RKO (cell line): ENCODE measurements at places on chromosomes 2 and 18.
A peak's percentile ranks its signal among the peaks of the same experiment; 100 is the strongest.

DNA sequence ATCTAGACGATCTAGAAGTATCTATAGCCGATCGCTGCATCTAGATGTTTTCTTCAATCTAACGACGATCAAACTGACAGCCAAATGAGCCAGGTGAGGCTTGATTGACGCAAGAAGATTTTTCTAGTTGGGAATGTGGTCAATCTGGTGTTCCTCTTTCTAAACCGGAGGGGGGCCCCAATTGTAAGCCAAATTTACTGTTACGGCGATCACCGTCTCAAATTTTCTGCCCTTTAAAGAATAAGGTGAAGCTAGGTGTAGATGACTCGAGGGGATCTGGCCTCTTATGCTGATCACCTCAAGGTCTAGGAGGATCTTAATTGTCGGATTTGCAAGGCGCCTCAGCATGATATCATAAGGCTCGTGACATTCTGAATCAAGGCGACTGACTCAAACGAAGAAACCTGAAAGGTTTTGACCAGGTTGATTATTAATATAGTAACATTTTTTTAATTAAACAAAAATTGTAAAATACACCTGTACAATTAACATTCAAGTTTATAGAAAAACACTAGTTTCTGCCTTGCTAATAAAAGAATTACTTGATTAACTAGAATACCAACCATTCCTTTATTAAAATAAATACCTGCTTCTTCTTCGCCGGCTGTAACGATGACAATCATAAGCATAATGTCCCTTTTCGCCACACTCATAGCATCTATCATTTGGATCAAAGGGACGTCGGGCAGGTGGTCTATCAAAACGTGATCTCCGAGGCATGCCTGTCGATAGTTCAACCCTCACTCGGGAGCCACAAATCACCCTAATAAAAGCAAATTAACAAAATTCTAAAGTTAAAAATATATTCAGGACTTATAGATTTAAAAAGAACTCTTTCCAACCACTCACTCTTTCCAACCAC lies 2.0 kb downstream of the SRSF7 start:
- peak; percentile 60 for DNase-seq

DNA sequence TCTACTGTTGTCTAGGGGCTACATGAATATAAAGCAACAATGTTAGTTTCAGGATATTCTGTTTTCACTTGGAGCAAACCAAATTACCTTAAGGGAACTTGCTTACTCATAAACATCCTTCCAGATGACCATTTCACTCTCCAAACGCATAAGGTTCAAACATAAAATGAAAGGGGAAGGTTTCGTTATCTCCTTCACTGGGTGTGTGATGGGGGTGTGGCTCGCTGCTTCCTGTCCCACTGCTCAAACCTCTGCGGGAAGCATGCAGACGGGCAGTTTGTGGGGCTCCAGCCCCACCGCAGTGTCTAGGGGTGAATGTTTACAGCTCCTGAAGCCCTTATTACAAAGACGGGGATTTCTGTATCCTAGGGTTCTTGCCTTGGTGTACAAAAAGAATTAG lies 1310.9 kb upstream of the TMEFF2 start:
- DNase-seq: no peak

DNA sequence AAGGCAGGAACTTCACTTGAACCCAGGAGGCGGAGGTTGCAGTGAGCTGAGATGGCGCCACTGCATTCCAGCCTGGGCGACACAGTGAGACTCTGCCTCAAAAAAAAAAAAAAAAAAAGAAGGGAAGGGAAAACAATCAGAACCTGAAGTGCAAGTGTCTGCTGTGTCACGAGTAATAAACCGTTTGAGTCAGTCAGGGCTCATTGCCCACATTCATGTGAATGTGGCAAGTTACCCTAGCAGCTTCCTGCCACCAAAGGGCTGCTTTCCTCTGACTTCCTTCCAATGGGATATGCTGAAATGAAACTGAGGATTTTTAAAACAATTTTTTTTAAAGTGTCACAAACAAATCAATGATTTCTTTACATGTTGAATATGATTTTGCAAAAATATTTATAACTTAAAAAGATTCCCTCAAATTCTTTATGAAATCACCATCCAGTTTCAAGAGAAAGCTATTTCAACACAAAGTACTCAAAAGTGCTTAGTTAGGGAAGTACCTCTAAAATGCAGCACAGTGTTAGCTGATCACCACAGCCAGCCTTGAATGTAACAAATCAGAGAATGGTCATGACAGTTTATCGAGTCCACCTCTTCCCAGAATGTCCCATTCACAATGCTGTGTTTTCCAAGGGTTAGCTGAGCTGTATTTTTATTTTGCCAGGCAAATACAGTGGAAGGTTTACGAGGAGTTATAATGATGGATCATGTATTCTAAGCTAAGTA lies 36.4 kb downstream of the WDSUB1 start:
- DNase-seq: peak; percentile 93

GRCh38 chr2:2664989-2665833 lies 334.1 kb upstream of the MYT1L start:
- DNase-seq: peak; percentile 67

DNA sequence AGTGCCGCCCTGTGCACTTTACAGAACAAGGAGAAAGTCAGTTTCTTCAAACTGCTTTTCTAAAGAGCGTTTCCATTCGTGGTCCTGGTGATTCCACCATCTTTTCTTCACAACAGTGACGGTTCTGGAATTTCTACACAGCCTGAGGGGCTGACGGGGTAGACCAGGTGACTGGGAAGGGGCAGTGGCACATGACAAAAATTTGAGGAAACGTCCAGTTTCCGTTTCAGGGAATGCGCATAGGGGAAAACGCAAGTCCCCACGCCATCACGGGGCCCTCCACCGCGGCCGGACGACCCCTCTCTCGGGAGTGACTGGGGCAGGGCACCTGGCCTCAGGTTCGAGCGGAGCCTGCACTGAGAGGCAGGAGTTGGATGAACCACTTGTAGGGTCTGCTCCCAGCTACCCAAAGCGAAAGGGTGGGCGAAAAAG lies 980 bp upstream of the SPTBN1 start:
- no peak for DNase-seq

- DNase-seq: no peak
Measured at GRCh38 chr2:182509216-182509615, 82.4 kb upstream of the PDE1A start.

DNA sequence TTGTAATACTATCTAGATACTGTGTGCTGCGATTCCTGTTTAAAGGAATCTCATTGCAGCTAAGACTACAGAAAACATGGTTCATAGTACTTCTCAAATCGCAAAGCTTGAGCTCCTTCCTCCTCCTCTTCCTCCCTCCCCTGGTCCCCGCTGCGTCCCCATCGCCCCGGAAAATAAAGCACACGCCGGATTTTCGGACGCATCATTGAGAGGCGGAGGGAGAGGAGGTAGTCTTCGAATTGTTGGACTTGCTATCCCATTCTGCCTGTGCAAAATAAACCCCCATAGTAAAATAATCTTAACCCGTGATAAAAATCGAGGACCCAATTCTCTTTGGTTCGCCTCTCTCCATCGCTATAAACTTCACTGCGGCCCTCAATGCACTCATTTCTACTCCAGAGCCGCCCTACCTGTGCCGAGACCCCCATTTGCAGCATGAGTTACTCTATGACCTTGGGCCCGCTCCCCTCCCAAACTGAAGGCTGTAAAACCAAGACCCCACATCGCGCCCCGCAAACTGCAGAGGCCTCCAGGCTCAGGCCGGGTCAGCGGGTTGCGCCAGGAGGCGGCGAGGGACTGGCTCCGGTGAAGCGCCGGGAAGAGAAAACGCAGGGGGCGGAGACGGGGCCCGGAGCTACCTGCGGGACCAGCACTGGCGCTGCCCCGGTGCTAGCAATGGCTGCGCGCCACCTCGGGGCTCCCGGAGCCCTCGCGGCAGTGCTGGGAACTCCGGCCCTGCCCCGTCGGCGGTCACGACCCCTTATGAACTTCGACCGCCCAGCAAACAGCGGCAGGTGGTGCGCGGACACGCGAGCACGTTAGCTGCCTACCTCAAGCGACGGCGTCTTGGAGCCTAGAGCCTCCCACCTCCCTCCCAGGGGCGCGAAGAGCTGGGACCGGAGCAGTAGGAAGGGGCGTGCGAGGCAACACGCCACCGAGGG lies 649 bp downstream of the ESCO1 start:
- DNase-seq: peak; percentile 49
